ENCODE measurements at places on chromosomes 16 and 17.
A peak's percentile ranks its signal among the peaks of the same experiment; 100 is the strongest.

DNA sequence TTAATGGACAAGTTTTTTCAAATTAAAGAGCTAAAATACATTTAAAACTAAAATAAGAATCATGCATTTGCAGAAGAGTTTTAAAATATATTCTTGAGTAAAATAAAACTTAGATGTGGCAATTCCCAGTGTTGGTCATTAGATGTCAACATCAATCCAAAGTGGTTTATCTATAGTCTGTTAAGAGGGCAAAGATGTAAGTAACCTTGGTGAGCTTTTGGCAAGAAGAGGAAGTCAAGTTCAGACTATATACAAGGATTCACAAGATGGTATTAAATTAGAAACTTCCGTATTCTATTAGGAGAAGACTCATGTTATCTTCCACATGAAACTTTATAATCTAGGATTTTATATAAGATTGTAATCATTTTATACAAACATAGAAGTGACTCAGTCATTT, 73.1 kb downstream of the CEP95 start:
- no peak for DNase-seq

GRCh38 chr17:50165867-50166517, at the start of gene SGCA:
Gene SGCA, plus strand, starts transcription at chr17:50166005. Its CDS starts 36 bp downstream, at chr17:50166041.
- no peak for DNase-seq

DNA sequence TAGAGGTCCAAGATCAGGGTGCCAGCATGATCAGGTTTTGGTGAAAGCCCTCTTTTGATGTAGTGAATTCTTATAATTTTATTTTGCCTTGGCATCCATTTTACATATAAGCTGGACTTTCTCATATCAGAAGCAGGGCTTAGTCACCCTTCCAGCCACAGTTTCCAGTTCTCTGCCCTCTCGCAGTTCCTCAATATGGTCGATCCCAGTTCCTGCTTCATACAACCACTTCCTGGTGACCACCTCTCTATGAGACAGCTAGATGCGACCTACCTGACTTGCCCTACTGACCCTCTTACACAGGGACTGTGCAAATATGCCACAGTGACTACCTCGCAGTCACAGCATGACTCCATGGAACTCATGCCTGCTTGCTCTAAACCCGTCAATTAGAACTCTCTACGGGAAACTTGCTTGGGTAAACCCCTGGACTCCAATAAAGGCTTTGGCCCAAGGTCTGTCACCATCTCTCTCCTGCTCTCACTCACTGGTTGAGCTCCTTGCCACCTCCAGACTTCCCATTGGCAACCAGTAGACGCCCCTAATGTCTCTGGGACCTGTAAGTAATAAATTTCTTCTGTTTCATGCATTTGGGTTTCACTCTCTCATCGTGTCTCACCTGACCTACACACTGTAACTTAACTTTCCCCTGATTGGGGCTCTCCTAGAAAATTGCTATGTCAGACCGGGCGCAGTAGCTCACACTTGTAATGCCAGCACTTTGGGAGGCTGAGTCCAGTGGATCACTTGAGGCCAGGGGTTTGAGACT, 21.4 kb downstream of the CD300LG start:
- DNase-seq = no peak

DNA sequence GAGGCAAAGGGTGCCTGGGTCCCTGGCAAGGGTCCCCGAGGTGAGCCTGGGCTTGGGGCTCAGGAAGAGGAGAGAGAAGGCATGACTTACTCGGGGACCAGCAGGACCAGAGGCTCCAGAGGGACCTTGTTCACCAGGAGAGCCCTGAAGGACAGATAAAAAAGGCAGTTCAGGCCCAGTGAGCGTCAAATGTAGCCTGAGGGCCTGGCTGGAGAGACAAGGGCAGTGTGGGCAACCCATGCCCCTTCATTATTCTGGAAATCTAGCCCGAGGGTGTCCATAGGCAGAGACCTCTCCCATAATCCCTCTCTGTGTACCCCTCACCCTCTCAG, 14.1 kb downstream of the COL1A1 start:
- no peak for DNase-seq

- DNase-seq = no peak
Observed at GRCh38 chr17:10025976-10026901, 121.2 kb upstream of the RCVRN start.

DNA sequence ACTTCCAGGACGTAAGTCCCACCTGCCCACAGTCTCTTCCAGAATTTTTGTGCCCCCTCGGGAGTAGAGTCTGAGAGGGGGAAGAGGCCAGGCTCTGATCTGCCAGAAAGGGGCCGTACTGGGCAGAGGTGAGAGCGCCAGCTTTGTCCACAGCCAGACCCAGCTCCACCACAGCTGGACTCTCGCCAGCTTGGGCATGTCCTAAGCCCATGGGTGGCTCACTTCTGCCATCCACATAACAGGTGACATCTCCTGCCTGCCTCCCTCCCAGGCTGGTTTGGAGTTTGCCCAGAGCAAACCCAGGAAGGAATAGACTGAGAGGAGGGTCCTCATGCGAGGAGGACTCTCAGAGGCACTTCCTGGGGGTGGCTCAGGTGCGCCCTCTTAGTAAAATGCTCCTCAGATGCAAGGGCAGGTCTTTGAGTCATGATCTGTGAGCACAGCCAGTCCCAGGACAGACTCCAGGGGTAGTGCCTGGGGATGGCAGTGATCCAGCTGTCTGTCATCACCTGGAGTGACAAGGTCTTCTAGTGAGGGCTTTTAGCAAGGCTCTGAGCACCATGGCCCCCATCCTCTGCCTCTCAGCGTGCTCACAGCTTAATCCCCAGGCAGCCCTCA, 89.2 kb downstream of the AMFR start:
- no peak for DNase-seq

GRCh38 chr16:64857411-64857810, 264.5 kb downstream of the CDH11 start:
- DNase-seq = no peak

GRCh38 chr17:81422776-81423697, 27.8 kb downstream of the BAHCC1 start:
- DNase-seq = no peak

- peak; percentile 21 for DNase-seq
Observed at GRCh38 chr17:7882068-7882467, 6.5 kb upstream of the CHD3 start.

DNA sequence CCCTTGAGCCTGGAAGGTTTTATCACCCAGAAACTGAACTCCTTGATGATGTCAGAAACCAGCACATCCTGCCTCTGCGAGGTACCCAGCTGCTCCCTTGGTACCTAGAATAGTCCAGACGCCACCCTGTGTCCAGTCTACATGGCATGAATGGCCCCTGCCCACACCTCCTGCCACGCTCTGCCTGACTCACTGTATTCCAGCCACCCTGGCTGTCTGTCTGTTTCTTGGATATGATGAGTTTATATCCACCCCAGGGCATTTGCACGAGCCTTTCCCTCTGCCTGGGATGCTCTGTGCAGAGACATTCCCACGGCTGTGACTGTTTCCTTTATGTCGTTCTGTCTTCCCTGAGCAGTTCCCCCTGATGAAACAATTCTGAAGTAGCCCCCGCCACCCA, 68.7 kb downstream of the CRISPLD2 start:
- no peak for DNase-seq

DNA sequence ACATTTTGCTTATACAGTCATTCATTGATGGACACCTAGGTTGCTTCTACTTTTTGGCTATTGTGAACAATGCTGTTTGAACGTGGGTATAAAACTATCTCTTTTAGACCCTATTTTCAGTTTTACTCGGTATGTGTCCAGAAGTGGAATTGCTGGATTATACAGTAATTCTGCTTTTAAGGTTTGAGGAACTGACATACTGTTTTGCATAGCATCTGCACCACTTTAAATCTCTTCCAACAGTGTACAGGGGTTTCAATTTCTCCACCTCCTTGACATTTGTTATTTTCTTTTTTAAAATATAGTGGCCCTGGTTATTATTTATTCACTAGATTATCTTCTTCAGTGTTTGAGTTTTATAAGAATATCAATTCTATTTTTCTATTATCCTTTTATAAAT, 116.9 kb downstream of the USP22 start:
- no peak for DNase-seq

- no peak for DNase-seq
Observed at GRCh38 chr16:75292691-75293090, 41.3 kb upstream of the BCAR1 start.

- DNase-seq = no peak
Observed at GRCh38 chr17:83064732-83065659, 14.4 kb upstream of the METRNL start.

GRCh38 chr17:63476854-63477479, at the start of gene ACE:
Gene ACE, plus strand, starts transcription at chr17:63477061. Its CDS starts 34 bp downstream, at chr17:63477095.
- peak; percentile 60 for DNase-seq

DNA sequence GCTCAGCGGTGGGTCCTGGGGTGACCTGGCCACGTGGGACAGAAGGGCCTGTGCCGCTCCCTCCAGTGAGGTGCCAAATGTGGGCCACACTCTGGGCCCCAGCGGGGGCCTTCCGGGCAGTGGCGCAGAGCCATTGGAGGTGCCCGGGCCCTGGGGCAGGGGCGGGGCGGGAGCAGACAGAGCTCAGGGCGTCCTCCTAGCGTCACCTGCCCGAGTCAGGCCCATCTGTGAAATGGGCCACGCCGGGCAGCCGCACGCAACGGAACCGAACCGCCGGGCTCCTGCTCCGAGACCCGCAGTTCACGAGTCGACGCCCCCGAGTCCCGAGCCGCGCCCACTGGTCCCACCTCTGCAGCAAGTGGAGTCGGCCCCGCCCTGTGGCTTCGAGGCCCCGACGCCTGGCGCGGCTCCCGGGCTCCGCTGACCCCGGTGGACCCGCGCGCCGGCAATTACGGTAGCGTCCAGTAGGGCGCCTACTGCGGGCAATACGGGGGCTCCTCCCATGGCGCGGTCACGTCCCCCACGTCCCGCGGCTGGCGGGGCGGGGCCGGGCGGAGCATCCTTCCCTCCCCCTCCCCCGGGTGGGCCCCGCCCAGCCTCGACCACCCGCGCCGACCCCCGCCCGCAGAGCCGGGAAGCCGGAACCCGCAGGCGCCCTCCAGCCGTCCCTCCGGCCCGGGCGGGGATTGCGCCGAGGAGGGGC, 1.9 kb downstream of the SLC16A3 start:
- DNase-seq = peak; percentile 75

DNA sequence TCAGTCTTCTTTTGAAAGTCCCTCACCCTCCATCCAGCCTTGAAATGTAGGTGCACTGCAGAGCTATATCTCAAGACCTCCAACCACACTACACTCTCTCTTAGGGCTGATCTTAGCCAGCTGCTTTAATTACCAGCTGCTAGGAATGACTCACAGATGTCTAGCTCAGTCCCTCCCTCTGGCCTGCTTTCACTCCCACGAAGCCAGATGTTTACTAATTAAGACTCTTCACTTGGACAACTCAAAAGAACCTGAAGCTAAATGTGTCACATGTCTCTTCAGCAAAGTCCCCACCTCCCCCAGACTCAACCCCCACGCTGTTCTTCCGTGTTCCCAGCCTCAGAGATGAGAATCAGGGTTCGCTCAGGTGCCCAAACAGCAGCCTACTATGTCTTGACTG, 2.6 kb downstream of the GTF3C1 start:
- DNase-seq = peak; percentile 6

GRCh38 chr17:76700270-76700616, 10.5 kb downstream of the MXRA7 start:
- DNase-seq = no peak

- DNase-seq = no peak
Observed at GRCh38 chr16:651844-652243, 2.7 kb downstream of the WDR90 start.

DNA sequence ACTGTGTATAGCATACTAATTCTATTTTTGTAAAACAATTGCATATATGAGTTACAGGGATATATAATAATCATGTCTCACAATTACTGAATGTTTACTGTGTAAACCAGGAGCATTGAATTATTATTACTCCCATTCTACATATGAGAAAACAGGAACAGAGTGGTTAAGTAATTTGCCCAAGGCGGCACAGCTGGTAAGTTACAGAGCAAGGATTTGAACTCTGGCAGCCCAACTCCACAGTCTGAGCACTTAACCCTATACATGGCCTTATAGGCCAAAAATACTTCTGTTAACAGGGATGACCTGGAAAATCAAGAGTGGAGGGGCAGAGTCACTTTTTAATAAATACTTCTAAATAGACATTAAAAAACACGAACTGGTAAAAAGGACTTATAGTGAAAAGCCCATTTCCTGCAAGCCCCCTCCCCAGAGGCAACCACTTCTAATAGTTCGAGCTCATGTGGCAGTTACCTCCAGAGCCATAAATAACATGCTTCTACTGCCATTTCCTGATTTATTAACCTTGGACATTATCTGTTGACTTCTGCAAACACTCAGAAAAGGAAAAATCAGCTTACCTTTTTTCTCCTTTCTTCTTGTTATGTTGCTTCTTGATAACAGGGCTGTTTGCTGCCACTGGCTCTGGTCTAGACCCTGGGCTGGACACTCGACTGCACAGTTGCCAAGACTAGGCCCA, 22.1 kb upstream of the ADGRG1 start:
- no peak for DNase-seq

DNA sequence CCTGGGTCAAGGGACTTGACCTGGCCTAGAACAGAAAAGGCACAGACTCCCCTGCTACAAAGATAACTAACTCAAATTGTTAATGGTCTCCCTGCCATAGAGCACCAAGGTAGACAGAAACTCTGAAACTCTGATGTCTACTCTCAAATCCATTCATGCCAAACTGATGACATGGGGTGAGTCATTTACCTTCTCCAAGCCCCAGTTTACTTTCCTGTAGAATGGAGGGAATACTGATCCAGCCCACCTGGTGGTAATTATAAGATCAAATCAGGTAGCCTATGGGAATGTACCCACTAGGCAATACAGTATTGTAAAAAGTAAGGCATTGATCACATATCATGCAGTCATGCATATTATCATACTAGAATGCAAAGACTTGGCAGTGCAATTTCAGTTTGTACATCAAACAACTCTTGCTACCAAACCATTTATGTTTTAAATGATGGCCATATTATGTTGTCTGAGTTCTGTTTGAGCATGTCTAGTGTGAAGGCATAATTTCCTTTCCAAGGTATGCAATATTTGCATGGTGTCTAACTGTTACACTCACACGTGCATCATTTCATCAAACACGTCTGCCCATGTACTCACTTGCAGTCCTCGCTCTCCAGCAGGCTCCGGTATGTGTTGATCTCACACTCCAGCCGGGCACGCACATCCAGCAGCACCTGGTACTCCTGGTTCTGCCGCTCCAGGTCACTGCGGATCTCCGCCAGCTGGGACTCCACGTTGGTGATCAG, 3.0 kb downstream of the KRT31 start:
- DNase-seq = no peak

DNA sequence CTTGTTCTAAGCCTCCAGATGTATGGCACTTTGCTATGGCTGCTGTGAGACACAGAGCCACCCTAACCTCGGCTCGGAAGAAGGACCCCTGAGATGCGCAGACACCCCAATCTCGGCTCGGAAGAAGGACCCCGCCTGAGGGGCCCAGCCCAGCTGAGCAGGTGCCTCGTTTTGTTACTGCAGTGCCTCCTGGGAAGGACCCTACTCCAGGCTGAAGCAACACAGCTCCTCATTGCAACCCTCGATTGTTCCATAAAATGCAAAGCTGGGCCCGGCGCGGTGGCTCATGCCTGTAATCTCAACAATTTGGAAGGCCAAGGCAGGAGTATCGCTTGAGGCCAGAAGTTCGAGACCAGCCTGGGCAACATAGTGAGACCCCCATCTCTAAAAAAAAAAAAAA, 61.3 kb downstream of the C16orf95 start:
- DNase-seq = no peak

GRCh38 chr17:778096-778495, 4.0 kb downstream of the GLOD4 start:
- DNase-seq = no peak
